ENCODE measurements at places on chromosomes 1 and 21. TPM values are rescaled to one million over a fixed set of nuclear protein-coding genes. Genes with fewer than 3 reads are reported as not detected.

BRINP3 gene
- total RNA-seq, result under 0.01 TPM

LRRC39 gene
- 0.37 TPM for total RNA-seq

TBCE gene
- 29.3 TPM for total RNA-seq

CR1L gene
- total RNA-seq, result not detected

DNALI1 gene
- total RNA-seq, result 7.8 TPM
